ENCODE measurements at places on chromosomes 2 and 18. TPM values are rescaled to one million over a fixed set of nuclear protein-coding genes. Genes with fewer than 3 reads are reported as not detected.
A peak's percentile ranks its signal among the peaks of the same experiment; 100 is the strongest.

The PLCL1 gene
- 14.3 TPM for total RNA-seq

The TCF4 gene
- 180 TPM for total RNA-seq

The ANKRD30BL gene
- not detected for total RNA-seq

The INO80D gene
- total RNA-seq = 10.1 TPM

The LAMA3 gene
- total RNA-seq = 27.2 TPM

The NTSR2 gene
- total RNA-seq = not detected

The ABCB11 gene
- not detected for total RNA-seq

DNA sequence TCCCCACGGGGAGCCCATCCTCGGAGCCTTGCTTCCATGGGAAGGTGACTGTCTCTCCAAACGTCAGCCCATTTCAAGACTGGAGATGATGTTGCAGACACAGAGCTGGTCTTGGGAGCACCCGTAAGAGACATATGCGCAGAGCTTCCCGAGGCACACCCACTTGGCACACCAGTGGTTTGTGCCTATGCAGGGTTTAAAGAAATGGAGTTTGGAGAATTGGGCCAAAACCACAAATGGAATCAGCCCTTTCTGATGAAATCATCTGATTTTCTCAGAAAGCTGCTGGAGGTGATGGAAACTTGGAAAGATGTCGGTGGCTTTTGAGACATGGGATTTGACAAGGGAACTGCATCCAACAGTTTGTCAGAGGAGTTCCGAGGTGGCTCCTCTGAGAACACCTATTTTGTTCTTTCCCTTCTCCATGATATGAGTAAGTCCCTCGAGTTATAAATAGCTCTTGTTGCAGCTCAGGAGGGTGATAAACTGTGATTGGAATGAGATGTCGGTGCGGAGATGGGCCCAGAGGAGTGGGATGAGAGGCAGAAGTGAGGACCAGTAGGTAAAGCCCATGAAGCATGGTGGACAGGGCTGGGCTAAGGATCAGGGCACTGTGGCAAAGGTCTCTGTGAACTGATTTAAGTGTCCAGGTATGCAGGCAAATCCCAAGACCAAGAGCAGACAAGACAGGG lies 225.7 kb downstream of the ACKR3 start:
- DNase-seq = no peak
- no peak overlapping the region for H3K27ac ChIP-seq
- no peak overlapping the region for H3K4me3 ChIP-seq
- peaks cover 11% of the 10 kb centered on the region for H3K4me1 ChIP-seq
- no peaks in the 10 kb centered on the region for H3K36me3 ChIP-seq
- no peaks in the 10 kb centered on the region for H3K27me3 ChIP-seq

DNA sequence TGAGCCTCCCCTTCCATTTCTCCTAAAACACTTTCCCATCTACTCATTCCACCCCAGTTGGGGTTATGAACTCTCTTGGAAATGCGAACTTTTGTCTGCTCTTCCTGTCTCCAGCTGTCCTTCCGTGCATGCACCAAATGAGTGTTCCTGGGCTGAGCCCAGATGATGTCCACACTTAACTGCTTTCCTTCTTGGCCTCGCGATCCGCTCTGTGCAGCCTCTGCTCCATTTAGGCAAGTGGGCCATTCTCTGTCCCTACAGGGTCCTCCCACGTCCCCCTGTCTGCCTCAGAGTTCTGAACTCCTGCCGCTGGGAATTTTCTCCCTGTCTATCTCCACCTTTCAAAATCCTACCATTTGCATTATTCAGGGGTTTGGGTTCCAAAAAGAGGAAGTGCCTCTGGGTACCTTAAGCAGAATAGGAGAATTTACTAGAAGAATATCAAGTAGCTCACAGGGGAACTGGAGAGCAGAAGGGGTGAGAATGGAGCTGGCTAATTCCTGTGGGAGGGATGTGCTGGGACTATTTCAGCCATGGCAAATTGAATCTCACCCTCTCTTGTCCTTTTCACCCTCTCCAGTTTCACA lies 4.7 kb upstream of the NCK2 start:
- no peak for DNase-seq
- no peaks in the 10 kb centered on the region for H3K36me3 ChIP-seq
- no peak overlapping the region for H3K4me3 ChIP-seq

- no peaks in the 10 kb centered on the region for H3K27me3 ChIP-seq
- no peak for DNase-seq
- H3K27ac ChIP-seq = no peak overlapping the region
- H3K36me3 ChIP-seq = no peaks in the 10 kb centered on the region
- H3K4me1 ChIP-seq = no peaks in the 10 kb centered on the region
These were observed 7.4 kb upstream of the VRK2 start for GRCh38 chr2:58039170-58039611.

DNA sequence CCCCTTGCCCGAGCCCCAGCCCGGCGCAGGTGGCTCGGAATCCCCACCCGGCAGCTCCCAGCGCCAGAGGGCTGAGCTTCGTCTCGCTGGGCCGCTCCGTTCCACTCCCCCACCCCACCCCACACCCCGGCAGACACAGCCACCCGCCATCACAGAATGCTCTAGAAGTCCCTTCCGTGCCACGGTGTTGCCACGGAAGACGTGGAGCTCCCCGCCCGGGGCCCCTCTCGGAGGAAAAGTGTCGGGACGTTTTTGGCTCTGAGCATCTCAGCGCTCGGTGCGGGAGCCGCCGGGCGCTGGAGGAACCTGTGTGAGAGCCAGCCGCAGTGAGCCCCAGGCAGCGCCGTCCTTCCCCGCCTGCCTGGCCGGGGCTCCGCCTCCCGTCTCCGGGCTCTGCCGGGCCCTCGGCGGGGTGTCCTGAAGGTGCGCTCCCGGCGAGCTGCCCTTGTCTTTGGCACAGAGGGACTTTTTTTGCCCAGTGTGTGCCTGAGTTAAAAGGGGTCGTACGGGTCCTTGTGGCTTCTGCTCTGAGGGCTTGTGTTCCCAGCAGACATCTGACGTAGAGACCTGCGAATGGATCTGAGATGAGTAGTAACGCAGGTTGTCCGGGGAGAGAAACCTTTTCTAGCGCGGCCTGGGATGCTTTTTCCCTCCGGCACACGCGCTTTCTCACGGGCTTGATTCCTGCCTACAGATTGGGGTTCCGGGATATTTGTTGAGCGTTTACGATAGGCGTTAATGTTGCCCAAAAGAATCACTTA lies 1.8 kb downstream of the ZCCHC2 start:
- peak overlapping the region; percentile 95 for H3K4me3 ChIP-seq
- DNase-seq = peak; percentile 69
- H3K4me1 ChIP-seq = peaks cover 23% of the 10 kb centered on the region
- H3K27ac ChIP-seq = peak overlapping the region; percentile 96

DNA sequence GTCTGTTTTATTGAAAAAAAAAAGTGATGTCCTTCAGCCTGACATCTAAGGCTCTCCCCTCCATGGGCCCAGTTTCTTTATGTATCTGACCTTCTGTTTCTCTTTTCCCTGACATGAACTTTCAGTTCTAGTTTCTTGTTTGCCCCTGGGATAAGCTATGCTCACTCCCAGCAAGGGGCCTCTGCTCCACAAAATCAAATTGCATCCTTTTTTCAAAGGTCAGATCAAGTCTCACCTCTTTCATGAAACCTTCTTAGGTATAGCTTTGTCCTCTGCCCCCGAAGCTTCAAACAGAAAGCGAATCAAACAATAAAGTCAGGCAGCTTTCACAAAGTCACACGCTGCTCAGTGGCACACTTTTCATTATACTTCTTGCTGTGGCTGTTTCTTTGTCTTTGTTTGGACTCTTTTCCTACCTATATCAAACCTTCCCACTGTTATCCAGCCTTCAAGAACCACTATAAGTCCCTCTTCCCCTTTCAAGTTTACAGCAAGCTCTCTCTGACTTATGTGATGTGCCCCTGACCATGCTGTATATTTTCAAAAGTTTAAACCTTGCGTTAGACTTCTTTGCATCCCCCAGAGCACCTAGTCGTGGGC lies 23.3 kb downstream of the MAP3K19 start:
- no peak for DNase-seq
- no peaks in the 10 kb centered on the region for H3K4me1 ChIP-seq
- no peak overlapping the region for H3K27ac ChIP-seq
- H3K36me3 ChIP-seq = no peaks in the 10 kb centered on the region

GRCh38 chr18:76558881-76559667 lies 64.0 kb upstream of the ZNF516 start:
- H3K27me3 ChIP-seq = no peaks in the 10 kb centered on the region
- no peak for DNase-seq
- H3K4me1 ChIP-seq = no peaks in the 10 kb centered on the region
- no peaks in the 10 kb centered on the region for H3K36me3 ChIP-seq
- H3K4me3 ChIP-seq = no peak overlapping the region

DNA sequence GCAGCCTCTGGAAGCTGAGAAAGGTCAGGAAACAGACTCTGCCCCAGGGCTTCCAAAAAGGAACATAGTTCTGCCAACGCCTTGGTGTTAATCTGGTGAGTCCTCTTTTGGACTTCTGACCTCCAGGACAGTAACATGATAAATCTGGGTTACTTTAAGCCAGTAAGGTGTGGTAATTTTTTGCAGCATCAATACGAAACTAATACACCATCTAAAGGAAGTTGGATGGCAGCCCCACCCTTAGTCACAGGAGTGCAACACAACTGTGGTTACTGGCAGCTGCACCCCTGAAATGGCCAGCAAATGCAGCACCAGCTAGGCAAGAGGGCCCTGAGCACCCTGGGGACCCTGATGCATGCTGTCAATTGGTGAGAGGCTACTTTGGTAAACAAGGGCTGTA lies 25.8 kb downstream of the CREG2 start:
- no peak overlapping the region for H3K4me3 ChIP-seq
- no peak overlapping the region for H3K27ac ChIP-seq
- no peaks in the 10 kb centered on the region for H3K36me3 ChIP-seq
- no peaks in the 10 kb centered on the region for H3K4me1 ChIP-seq

DNA sequence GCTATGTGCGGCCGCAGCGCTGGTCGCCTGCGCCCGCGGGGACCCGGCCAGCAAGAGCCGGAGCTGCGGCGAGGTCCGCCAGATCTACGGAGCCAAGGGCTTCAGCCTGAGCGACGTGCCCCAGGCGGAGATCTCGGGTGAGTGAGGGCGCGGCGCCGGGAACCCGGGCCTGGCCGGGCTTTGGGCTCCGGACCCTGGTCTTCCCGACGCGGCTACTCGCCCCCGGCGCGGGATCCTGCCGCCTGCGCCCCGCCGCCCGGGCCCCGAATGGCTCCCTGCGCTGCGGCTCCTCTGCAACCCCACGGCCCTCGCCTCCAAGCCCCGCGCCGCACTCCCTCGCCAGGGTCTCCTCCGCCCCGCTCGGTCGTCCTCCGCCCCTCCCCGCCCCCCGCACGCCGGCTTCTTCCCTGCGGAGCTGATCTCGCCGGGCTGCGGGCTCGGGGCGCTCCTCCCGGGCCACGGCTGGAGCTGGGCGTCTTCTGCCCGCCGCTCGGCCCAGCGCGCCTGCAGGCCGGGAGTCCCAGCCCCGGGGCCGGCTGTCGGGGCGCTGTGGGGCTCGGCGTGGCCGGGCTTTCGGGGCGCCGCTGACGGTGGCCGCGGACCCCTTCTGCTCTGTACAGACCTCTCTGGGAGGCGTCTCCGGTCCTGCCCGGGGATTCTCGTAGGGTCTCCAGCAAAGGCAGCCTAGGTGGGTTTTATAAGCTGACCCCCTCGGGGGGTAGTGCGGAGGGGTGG lies 652 bp downstream of the GPC1 start:
- H3K27ac ChIP-seq = peak overlapping the region; percentile 94
- no peaks in the 10 kb centered on the region for H3K36me3 ChIP-seq
- peak overlapping the region; percentile 98 for H3K4me3 ChIP-seq
- DNase-seq = no peak
- H3K4me1 ChIP-seq = peaks cover 23% of the 10 kb centered on the region

GRCh38 chr2:179044500-179044899 lies 5.4 kb downstream of the CCDC141 start:
- H3K27me3 ChIP-seq = no peaks in the 10 kb centered on the region
- no peak overlapping the region for H3K4me3 ChIP-seq
- no peak overlapping the region for H3K27ac ChIP-seq
- no peaks in the 10 kb centered on the region for H3K36me3 ChIP-seq
- DNase-seq = no peak

DNA sequence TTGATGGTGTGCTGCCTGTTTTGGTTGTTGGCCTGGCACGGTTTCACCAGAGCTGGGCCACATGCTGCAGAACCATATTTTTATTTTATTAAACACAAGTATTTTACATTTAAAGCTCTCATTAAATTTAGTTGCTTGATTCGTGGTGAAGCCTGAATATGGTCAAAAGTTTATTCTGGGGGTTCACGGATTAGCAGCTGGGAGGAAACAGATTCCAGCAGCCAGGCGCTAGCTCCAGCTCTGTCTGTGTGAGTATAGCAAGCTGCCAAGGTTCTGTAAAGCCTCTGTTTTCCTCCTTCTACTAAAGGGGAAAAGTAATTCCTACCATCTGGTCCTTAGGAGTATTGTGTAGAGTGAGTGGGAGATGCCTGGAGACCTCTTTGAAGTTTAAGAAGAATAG lies 22.5 kb downstream of the GATA6 start:
- peaks cover 82% of the 10 kb centered on the region for H3K4me1 ChIP-seq
- H3K27me3 ChIP-seq = no peaks in the 10 kb centered on the region
- peaks cover 3% of the 10 kb centered on the region for H3K36me3 ChIP-seq
- no peak for DNase-seq
- H3K4me3 ChIP-seq = peak overlapping the region; percentile 19

DNA sequence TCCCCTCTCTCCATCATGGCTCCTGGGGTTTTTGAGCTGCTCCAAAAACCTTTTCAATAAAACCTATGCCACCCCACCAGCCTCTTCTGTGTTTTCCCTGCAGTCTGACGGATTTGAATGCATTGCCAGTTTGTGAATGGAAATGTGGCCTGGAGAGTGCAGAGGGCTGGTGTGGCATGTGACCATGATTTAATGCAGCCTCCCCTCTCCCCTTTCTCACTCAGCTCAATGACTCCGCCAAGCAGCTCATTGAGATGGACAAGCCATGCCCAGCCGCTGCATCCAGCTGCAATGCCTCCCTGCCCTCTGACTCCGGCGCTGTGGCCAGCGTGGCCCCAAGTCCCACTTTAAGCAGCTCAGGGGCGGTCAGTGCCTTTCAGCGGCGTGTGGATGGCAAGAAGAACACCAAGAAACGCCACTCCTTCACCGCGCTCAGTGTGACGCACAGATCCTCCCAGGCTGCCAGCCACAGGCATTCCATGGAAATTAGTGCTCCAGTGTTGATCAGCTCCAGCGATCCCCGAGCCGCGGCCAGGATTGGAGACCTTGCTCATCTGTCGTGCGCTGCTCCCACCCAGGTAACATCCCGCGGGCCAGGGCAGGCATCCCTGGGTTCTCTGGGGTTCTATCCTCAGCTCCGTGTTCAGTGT lies 215.3 kb downstream of the SEPTIN10 start:
- peaks cover 6% of the 10 kb centered on the region for H3K4me1 ChIP-seq
- peaks cover 3% of the 10 kb centered on the region for H3K36me3 ChIP-seq
- no peak overlapping the region for H3K4me3 ChIP-seq
- H3K27ac ChIP-seq = peak overlapping the region; percentile 17

GRCh38 chr18:43392168-43392567 lies 114.9 kb upstream of the SYT4 start:
- no peaks in the 10 kb centered on the region for H3K4me1 ChIP-seq
- DNase-seq = no peak
- H3K4me3 ChIP-seq = no peak overlapping the region
- no peaks in the 10 kb centered on the region for H3K27me3 ChIP-seq

DNA sequence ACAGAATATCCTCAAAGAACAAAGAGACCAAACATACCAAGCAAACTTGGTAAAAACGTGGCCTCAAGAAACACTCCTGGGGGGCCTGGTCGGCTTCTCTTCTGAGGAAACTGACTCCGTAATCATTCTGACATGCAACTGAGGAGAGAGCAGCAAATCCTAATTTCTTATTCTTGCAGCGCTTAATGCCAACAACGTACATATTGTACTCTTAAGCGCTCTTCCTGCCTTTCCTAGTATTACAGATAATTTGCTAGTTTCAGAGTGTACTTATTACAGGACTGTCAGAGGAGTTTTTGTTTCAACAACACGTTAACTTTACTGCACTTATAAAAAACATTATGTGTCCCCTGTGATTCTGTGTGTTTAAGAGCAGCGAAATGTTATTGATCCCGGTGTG lies 64.9 kb downstream of the ZNF521 start:
- H3K4me1 ChIP-seq = no peaks in the 10 kb centered on the region
- H3K27ac ChIP-seq = no peak overlapping the region
- DNase-seq = no peak
- H3K36me3 ChIP-seq = no peaks in the 10 kb centered on the region
- H3K27me3 ChIP-seq = no peaks in the 10 kb centered on the region
- H3K4me3 ChIP-seq = no peak overlapping the region

Data from ascending aorta (tissue), 2 donors.